ENCODE measurements at places on chromosomes 1 and 21.

DNA sequence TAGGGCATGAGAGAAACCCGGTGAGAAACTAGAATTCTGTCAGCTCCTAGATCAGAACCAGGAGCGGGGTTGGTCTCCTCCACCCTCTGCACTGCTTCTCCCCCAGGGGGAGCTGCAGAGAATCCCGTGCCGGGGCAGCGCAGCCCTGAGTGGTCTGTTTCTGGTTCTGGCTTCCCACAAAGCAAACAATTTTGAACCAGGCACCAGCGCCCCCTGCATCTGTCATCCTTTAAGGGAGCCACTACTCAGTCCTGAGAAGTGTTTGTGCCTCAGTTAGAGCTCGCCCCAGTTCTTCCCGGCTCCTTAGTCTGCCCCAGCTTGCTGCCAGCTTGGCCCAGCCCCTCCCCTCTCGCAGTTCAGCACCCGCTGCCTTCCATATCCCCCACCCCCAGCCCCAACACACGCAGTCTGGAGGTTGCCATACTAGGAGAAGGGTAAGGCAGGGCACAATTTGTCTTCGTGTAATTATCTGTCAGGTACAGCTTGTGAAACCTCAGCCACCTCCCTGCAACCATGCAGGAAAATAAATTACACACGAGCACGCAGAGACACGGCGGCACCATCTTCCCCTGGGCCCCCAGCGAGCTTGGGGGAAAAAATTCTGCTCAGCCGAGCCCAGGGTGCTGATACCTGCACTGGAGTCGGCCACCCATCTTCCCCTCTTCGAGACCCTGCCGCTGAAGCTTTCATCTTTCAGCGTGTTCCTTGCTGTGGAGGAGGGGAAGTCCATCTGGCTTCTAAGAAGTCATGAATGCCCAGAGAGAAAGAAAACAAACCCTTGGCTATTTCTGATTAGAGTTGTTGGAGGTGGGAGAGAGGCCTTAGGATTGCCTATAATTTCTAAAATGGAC is 62.6 kb upstream of the CD1D start:
- peak; percentile 29 for DNase-seq

DNA sequence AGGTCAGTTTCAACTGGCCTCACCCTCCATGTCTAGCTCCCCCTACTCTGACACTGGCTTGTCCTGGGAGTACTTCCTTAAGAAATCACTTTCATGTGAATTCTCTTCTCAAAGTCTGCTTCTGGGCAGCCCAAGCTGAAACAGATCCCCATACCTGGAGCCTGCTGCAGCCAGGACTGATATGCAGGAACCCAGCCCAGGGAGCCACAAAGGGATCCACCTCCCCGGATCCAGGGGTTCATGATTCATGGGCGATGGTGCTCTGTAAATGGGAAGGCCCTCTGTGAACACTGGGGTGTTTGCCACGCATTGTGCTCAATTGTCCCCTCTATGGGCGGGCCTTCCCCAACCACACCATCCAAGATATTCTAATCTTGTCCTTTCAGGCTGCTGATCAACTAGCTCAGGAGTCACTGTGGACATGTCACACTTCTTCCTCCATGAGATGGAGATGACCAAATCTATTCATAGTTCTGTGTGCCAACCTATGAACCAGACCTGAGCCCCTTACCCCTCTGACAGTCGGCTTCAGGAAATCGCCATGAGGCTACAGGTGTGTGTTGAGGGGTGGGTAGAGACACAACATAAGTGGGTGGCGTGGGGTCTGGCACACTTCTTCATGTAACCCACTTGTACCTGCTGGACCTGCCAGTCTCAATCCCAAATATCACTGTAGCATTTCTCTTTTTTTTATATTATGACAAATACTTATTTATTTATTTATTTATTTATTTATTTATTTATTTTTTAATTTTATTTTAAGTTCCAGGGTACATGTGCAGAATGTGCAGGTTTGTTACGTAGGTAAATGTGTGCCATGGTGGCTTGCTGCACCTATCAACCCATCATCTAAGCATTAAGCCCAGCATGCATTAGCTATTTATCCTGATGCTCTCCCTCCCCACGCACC is 41.8 kb downstream of the RUNX3 start:
- DNase-seq, result no peak

GRCh38 chr1:228032041-228032440 is 25.2 kb downstream of the WNT3A start:
- DNase-seq, result no peak

GRCh38 chr1:205480349-205480985 is 24.0 kb upstream of the CDK18 start:
- peak; percentile 61 for DNase-seq

All from stimulated activated CD8-positive, alpha-beta memory T cell treated with anti-CD3 and anti-CD28 coated beads, Interleukin-15, amount 100 ng/mL, for 48 hours (primary cell).